Activated naive CD8-positive, alpha-beta T cell treated with anti-CD3 and anti-CD28 coated beads, Interleukin-2, amount 10 ng/mL, durations not matched to agents 7 days and 5 days (primary cell): ENCODE measurements at places on chromosomes 5 and 9.

DNA sequence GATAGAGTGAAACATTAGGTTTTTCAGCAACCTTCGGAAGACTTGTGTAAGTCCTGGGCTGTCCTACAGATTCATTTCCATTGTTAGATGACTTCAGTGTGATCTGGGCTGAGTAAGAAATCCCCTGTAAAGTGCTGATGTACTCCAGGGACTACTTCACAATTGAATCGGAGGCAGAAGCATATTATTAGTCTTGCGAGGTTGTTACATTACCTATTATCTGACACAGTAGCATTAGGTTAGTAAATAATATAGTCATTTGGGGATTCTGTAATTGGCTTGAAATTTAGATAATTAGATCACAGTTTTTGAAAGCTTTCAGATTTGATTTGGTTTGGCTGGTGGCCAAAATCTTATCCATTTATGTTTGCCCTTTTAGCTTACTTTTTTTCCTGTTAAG, 62.4 kb downstream of the DMRT1 start:
- no peak for DNase-seq

- DNase-seq: no peak
Measured at GRCh38 chr9:84207491-84207951, 133.0 kb downstream of the SLC28A3 start.

- DNase-seq: no peak
Measured at GRCh38 chr9:137380606-137381005, 42.4 kb downstream of the EXD3 start.

- DNase-seq: no peak
Measured at GRCh38 chr9:98958271-98958984, 14.7 kb downstream of the COL15A1 start.

DNA sequence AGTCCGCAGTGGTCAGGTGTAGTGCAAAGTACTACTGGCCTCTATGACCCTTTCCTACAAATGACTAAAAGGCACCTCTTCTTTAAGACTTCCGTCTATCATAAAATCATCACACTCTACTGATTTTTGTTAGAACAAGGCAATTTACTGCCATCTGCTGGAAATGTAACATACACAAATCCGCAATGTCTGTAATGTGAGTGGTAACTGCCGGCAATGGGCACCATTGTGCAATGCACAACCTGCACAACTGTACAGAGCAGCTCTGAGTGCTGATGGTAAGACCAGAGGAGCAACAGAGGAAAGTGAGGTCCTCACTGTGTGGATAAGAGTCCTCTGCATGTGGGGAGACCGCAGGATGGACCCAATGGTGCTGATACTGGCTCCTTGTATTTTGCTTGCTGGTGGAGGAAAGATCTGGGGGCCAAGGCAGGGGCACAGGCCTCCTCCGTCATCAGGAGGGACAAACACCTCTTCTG, 103.7 kb downstream of the ATPSCKMT start:
- no peak for DNase-seq

DNA sequence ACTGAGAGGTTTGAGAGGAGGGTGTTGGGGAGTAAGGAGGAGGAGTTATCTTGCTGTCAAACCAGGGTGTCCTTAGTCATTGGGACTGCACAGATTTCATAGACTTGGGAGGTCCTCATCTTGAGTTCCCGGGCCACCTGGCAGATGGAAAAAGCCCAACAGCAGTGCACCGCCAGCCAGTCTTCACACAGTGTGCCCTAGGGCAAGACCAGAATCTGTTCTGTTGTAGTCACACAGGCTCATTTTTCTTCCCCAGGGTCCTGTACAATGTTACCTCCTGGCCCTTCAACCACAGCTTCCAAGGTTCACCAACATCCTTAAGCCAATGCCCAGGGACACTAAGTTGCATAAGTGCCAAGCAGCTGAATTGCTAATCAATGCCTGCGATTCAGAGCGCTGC, 21.0 kb downstream of the PLAC8L1 start:
- no peak for DNase-seq

DNA sequence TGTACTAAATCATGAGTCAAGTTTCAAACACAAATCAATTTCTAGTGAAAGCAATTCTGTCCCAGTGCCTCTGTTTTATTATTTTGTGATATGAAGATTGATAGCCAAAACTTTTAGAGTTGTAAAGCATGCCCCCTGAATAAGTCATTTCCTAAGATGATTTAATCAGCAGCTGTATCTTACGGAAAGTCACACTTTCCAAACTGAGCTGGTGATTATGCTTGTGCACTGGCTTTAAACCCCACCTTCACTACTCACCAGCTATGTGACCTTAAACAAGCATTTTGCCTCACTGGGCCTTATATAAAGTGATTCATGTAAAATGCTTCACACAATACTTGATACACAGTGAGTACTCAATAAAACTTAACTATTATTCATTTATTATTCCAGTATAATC, 78.1 kb downstream of the EDIL3 start:
- DNase-seq: no peak

GRCh38 chr9:5832071-5832537, 813 bp downstream of the ERMP1 start:
- no peak for DNase-seq

DNA sequence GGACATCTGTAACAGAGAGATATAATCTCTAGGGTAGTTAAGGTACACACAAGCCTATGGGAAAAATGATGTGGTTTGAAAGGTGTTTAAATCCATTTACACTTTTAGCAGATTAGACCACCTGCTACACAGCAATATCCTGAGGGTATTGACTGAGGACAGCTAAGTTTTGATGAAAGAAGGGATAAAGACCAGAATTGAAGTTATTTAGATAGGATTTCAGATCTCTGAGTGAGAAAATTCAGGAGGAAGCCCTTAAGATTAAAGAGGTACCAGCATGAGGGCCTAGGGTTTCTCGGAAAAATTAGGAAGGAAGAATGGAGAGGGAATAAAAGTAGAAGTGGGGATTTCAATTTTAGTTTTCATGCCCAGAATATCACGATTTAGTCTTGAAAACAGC, 267.3 kb downstream of the COX7C start:
- no peak for DNase-seq

DNA sequence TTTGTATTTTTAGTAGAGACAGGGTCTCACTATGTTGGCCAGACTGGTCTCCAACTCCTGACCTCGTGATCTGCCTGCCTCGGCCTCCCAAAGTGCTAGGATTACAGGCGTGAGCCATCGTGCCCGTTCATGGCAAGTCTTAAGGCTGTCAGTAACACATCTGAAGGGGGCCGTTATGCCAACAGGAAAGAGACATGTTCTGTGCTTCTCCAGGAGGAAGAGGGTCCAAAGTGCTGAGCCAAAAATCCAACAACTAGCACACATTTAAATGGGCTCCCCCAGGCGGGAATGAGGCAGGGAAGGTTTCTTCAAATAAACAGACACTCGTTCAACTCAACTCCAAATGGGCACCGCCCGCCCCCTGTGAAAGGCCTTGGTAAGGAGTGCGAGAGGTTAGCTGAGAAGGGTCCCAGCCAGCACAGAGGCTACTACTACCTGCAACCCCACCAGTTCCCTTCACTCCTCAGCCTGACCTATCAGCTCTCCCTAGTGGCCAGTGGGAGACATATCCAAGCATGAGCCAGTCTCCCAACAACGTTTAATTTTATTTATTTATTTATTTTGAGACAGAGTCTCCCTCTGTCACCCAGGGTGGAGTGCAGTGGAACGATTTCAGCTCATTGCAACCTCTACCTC, 84.1 kb upstream of the DMRT1 start:
- no peak for DNase-seq

GRCh38 chr9:134683714-134684374, 42.2 kb downstream of the COL5A1 start:
- no peak for DNase-seq

DNA sequence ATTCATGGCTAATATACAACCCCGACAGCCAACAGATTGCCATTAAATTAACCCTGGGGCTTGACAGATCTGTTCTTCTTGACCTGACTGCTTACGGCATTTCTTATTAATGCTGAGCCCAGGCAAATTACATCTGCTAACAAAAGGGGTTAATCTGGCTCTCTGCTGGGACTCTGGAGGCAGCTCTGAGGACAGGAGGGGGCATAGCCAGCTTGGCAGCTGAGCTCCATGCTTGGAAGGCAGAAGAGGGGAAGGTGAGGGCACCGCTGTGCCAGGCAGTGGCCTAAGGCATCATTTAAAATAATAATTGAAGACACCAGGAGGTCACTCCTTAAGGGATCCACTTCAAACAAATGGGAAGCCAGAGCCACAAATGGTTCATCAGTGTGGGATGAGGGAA, 126.0 kb upstream of the GPR151 start:
- no peak for DNase-seq

- no peak for DNase-seq
Measured at GRCh38 chr5:89545626-89546025, 662.6 kb upstream of the MEF2C start.

DNA sequence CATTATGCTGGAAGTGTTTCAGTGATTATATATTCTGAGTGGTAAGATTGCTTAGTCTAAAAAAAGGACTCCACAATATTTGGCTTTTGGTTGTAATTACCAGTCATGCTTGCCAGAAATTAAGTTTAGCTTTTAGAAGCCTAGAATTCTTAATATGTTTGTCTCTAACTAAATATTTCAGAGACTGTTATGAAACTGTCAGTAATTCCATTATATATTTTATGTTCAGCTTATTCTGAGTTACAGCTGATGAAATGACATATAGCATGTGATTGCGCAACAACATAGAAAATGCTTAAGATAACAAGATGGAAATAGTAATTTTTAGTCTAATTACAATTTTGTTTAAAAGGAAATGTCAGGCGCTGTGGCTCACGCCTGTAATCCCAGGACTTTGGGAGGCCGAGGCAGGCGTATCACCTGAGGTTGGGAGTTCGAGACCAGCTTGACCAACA, 44.2 kb downstream of the KIAA1958 start:
- DNase-seq: no peak

DNA sequence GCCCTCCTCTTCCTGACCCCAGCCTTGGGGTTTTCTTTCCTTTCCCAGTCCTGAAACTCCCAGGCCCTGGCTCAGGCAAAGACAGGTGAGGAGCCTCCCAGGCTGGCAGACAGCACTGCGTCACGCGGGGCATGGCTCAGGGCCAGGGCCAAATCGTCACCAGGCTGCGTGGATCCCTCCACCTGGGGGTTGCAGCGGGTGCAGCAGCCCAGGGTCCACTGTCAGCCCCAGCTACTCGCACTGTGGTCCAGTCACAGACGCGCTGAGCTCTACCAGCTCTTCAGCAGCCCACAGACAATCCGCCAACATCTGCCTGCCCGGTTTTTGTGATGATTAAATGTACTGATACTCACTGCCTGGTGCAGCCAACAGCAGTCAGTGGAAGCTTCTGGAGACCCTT, 12.1 kb downstream of the FAM78A start:
- DNase-seq: peak; percentile 55

GRCh38 chr9:105311306-105311705, 66.9 kb downstream of the SLC44A1 start:
- no peak for DNase-seq

DNA sequence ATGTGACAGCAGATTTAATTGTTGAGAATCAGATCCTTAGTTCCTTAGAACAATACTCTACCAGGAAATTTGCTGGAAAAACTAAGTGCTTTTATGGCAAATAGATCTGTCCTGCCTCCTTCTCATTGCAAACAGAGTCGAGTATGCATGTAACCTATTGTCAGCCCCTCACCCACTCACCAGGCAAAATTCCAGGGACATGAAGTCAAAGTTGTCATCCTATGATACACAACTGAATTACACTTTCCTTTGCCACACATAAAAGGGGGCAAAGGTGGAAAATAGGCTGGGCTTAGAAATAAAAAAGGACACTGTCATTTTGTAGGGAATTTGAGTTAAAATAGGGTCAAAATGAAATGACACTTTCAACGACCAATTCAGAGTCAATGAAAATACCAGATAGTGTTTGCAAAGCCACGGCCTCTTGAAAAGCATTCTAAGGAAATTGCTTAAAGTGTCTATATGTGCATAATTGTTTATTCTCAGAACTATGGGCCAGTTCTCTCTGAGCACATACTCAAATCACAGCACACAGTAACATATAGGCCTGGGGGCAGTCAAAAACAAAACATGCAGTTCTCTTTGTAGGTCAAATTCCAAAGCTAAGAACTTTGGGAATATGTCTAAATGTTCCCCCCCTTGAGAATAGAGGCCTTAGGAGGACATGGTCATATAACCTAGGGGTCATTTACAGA, 452.8 kb downstream of the NFIB start:
- DNase-seq: no peak
